Cardiac fibroblast (primary cell): ENCODE measurements at places on chromosomes 1 and 21.
A peak's percentile ranks its signal among the peaks of the same experiment; 100 is the strongest.

DNA sequence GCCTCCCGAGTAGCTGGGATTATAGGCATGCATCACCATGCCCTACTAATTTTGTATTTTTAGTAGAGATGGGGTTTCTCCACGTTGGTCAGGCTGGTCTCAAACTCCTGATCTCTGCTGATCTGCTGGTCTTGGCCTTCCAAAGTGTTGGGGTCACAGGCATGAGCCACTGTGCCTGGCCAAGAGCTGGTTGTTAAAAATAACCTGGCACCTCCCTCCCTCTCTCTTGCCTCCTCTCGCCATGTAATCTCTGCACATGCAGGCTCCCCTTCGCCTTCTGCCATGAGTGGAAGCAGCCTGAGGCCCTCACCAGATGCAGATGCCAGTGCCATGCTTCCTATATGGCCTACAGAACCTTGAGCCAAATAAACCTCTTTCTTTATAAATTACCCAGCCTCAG is 74.7 kb upstream of the TLR5 start:
- no peak for DNase-seq

DNA sequence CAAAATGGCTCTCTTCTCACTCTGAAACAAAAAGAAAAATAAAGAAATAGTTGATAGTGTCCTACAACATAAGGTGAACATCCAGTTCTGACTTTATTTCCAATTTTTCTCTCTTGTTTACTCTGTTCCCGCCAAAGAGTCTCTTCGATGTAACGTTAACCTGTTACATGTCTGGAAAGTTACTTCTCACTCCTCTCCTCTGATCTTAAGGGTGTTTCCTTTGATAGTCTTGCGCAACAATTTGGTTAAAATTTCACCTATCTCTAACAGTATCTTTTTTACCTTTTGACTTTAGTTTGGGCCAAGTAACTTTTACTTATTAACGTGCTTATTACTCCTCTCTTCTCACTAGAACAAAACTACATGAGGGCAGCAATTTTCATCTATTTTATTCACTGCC is 1450.2 kb downstream of the BRINP3 start:
- no peak for DNase-seq

GRCh38 chr1:93323185-93323820 is 22.4 kb upstream of the DR1 start:
- DNase-seq, result no peak

DNA sequence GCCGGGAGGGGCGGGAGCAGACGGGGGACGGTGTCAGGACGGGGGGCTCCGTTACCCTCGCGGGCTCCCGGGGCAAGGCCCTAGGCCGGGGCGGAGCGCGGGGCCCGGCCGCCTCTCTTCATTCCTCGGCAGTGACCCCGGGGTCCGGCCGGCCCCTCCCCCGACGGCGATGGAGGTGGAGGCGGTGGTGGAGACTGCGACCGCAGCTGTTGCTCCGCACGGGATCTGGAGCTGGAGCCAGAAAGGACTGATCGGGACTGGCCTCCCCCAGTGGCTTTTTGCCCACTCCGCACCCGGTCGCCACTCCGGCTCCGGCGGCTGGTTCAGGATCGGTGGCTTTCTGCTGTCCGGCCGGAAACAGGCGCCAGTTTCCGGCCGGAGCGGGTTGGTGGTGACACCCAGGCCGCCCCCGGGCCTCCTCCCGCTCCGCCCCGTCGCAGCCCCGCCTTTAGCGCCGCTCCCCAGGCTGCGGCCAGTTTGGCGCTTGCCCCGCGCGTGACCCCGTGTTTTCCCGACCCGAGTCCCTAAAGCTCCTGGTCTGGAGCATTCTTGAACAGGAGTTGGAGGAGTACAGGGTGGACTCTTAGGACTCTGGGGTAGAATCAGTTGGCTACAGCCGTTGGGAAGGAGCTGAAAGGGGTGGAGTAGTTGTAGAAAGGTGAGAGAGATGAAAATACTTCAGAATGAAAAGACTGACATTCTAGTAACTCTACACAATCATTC is at the start of gene OTUD7B:
Gene OTUD7B, minus strand, starts transcription at position 334 of the 723 bp plus-strand sequence. CDS start 33,216 bp downstream, outside the sequence.
- peak; percentile 92 for DNase-seq

GRCh38 chr1:3717041-3717714 is 35.1 kb upstream of the CCDC27 start:
- DNase-seq, result no peak

- peak; percentile 36 for DNase-seq
Observed at GRCh38 chr21:42513985-42514882, 582 bp downstream of the SLC37A1 start.

DNA sequence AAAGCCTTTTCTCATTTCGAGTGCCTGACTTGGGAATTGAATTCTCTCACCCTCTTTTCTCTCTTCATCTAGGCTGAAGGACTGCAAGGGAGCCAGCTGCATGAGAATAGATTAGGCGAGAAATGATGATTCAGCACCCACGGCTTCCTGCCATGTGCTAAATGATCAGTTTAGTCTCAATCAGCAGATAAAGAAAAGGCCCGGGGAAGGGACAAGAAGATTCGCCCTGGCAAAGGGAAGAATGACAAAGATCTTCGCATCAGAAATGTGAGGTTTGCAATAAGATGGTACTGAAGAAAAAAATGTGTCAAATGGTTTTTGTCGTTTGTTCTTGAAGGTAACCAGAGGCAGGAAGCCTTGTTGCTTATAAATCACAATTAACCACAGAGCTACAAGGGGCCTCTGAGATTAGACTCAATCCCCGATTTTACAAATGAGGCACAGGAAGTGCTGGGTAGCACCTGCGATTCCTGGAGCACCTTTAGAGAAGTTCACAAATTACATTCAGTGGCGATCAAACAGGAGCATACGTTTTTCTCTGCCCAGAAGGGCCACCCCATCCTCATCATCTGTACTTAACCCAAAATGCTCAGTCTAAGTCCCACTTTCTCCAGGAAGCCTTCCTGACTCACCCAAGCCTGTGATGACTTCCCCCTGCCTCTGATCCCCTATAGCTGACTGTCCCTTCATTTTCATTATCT is 183.4 kb downstream of the ZNF281 start:
- DNase-seq, result no peak

DNA sequence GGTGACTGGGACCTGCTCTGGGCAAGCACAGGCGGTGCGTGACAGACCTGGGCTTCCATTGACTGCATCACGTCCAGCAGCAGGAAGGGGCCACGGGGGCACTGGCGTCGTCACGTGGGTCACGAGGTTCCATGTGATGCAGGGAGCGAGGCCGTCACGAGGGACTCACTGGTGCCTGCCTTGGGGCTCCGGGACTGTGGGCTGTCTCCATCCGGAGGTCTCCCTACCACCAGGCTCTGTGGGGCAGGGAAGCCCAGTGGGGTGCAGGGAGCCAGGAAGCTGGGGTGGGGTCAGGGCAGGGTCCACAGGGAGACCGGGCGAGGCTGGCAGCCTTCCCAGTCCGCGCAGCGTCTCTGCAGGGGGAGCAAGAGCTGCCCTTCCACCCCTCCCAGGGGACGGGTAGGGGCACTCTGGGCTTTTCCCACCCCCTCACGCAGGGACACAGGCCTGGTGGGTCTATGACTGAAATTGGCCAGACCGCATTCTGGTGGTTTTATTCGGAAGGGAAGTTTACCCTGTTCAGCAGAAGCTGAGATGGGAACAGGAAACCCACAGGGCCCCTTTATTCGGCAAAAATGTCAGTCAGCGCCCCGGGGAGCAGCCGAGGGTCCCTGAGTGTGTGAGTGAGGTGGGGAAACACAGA is 416 bp upstream of the TNFRSF14 start:
- DNase-seq, result peak; percentile 28

DNA sequence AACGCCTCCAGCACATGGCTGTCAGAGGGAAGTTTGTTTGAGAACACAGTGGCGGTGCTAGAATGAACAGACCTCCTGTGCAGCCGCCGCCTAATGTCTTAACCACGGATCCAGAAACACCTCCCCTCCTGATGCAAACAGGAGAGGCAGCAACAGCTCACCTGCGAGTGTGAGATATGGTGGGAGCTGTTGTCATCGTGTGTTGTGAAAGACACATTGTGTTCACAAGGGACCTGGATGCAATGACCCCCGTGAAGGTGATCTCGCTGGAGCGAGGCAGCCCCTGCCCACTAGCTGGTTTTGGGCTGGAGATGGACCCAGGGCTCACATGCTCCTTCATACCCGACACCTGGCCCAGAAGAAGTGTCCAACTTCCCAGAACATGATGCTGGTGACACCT is 315.3 kb upstream of the C1orf174 start:
- DNase-seq, result no peak

GRCh38 chr1:179550746-179551682 is 24.7 kb downstream of the NPHS2 start:
- peak; percentile 83 for DNase-seq

- DNase-seq, result peak; percentile 75
Observed at GRCh38 chr1:244450597-244451538, 841 bp downstream of the ADSS2 start.

GRCh38 chr1:155263067-155263466 is 907 bp upstream of the SCAMP3 start:
- no peak for DNase-seq

DNA sequence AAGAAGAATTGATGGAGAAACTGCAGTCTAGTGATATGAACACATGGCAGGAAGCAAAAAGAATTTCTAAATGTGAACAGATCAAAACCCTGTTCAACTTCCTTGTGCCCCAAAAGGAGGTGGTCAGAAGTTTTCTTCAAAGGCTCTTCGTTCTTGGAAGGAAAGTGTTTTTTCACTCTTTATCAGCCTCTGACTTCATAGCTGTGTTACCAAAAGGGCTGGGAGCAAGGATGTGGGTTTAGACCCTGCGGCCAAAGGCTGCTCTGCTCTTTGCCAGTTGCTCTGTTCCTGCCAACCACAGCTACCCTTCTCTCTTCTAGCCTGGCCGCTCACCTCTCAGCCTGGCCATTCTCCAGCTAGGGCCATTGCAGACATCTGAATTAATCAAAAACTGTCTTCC is 53.8 kb downstream of the PTGER3 start:
- DNase-seq, result no peak
